ENCODE measurements at places on chromosomes 12 and 14. TPM values are rescaled to one million over a fixed set of nuclear protein-coding genes. Genes with fewer than 3 reads are reported as not detected.
A peak's percentile ranks its signal among the peaks of the same experiment; 100 is the strongest.

DNA sequence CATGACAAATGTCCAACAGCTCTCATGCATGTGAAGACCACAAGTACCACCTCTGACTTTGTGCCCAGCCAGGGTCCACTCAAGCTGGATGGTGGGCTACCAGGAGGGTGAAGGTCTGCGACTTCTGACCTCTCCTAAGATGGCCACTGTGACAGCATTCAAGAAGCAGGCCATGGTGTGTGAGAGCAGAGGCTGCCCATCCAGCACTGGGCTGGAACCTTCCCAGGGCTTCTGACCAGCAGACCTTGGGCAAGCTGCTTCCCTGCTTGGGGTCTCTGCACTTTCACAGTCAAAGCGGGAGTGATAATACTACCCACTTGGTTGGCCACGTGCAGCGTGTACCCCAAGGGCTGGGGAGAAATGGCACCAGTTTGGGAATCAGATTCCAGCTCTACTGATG is 10.4 kb downstream of the MMAB start:
- DNase-seq = no peak

DNA sequence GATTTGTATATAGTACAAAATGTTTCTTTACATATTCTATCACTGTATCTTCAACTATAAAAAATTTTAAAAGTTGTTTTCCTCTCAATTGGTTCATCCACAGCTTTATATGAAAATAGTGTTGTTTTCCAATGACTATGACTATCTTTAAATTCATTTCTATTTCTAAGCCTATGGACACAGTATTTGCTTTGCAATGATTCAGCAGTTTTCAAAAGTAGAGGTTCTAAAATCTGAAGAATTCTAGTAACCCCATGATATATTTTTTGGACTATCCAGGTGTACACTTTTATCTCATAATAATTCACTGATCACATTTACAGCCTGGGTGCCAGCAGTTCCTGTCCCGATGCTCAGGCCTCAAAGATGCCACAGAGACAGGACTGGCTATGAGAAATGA is 118.4 kb upstream of the PTPRR start:
- DNase-seq = no peak

Gene PTHLH
- total RNA-seq = not detected

DNA sequence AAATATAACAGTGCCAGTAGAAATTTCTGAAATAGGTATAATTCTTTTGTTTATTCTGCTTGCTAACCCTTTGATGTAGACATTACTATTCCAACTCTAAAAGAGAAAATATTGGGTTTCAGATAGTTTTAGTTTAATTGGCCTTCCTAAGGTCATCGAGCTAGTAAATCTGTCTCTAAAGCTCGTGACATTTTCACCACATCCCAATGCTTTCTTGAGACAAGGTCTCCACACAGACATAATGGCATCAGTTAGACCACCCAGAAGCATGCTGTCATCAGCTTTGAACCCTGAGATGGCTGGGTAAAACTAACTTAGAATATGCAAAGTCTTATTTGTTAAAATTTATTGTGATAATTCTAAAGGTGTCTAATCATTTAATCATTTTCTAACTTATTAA is 52.0 kb downstream of the PIK3C2G start:
- DNase-seq = no peak

Gene CLEC6A
- total RNA-seq = not detected

GRCh38 chr12:15712823-15713660 is 76.1 kb downstream of the EPS8 start:
- DNase-seq = no peak

GRCh38 chr14:81656811-81657210 is 123.2 kb upstream of the SEL1L start:
- no peak for DNase-seq

DNA sequence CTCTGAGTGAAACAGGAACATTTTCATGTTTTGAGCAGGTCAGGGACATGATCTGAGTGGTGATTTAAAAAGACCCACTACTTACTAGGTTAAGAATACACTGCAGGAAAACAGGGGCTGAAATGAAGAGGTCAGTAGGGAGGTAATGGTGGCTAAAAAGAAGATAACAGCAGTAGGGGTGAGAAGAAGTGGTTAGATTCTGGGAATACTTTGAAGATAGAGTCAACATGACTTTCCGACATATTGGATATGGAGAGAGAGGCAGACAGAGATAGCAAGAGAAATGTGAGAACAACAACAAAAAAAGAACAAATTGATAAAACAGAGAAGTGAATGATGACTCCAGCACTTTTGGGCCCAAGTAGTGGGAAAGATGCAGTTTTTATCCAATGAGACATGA is 168.0 kb downstream of the ALX1 start:
- no peak for DNase-seq

Gene FGD6
- total RNA-seq = 11.0 TPM

Gene CRACR2A
- 15.4 TPM for total RNA-seq

- no peak for DNase-seq
Observed at GRCh38 chr14:58060077-58060476, 91.9 kb downstream of the ARMH4 start.

DNA sequence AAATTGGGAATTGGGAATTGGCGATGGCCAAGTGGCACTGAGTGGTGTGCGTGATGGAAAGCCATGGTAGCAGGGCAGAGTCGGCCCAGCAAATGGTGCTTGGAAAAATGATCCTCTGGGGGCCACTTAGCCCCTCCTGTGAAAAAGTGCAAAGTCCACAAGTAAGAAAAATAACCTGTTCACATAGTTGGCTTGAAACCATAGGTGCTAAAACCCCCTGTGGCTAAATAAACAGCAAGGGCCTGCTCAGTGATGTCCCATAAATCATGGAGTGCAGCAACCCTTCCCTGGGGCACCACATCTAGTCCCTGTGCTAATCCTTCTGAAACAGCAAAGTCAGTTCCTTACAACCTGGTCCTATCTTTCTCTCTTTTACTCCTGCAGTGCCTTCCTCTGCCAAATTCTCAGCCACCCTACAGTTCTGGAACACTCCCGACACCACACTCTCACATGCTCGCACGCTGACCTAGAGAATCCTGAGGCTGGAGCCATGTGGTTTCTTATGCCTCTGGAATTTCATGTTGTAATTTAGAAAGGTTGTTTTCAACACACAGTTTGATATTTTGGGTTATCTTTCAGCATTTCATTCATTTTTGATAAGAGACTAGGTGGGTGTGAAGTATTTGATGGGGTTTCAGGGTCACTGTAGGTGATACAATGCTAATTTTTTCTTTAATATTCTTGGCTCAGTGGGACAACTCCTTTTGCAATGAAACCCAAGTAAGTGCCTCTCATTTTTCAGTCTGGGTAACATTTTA is 123.6 kb downstream of the SMOC1 start:
- no peak for DNase-seq

Gene PDZRN4
- not detected for total RNA-seq

DNA sequence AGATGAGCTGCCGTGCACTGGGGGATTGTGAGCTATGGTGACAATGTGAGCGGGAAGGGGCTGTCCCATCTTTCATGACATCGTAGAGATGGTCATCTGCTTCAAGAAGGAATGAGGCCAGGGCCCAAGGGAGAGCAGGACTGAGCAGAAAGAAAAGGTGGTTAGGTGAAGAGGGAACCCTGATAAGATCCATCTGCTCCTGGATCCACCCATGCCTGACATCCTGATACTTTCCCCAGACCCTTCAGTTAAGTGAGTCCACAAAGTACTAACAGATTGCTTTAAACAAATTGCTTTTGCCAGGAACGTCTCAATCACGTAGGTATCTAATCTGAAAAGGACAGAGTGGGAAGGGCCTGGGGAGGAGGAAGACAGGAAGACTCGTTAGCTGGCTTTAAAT is 25.4 kb upstream of the DLK1 start:
- no peak for DNase-seq

GRCh38 chr14:39087493-39087892 is 15.5 kb downstream of the SEC23A start:
- no peak for DNase-seq

DNA sequence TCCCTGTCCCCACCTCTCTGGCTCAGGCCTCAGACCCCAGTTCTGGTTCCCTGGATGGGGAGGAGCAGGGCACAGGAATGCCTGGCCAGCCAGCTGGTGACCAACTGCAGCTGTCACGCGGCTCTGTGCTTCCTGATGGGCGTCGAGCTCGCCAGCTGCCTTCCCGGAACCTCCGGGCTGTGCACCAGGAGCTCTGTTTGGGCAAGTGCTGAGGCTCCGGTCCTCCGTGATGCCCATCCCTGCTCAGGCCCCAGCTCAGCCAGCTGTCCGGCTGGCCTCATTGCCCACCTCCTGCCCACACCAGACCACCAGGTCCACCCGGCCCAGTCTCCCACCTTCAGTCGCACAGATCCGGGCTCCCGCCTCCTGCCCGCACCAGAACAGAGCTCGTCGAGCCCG is 4.8 kb downstream of the IFFO1 start:
- DNase-seq = no peak

DNA sequence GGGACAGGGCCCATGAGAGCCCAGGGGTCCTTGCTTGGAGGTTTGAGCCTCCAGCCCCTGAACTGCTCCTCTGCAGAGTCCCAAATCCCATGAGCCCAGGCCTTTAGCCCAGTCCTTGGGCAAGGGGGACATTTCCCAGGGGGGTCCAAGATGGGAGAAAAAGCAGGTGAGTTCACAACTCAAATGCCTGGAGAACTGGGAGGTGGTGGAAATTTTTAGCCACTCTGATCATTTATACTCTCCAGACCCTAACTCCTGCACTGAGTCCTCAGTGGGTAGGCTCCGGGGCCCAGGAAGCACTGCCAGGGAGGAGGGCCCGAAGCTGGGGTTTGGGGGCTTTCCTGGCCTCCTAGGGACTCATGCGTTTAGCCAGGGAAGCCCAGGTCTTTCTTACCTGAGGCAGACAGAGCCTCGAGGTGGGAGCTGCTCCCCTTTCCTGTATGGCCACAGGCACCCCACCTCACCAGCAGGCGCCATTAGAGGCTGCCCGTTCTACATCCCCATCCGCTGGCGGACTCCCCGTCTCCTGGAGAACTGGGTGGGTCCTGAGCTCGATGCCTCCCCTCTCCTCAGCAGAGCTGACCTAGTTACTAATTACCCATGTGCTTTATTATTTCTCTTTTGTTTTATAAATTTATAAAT is 998 bp downstream of the HNF1A start:
- no peak for DNase-seq

Gene IAPP
- not detected for total RNA-seq

- DNase-seq = no peak
Observed at GRCh38 chr12:107459641-107460040, 226.0 kb upstream of the PWP1 start.

Gene PRIM1
- total RNA-seq = 4.3 TPM

DNA sequence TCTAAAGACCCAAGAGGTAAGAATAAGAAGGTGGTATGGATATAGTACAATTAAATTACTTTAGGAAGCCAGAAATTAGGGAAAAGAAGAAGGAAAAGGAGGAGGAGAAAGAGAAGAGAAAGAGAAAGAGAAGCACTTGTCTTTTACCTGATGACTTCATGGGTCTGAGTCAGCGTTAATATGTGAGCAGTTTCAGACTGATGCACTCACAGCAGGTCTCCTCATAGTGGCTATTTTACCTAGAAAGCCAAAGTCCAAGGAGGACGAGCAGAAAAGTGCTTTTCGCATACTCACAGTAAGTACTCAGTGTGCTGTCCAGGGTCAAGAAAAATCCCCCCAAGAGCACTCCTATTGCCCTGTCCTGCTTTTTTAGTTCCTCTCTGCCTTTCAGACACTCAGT is 222.1 kb downstream of the C12orf42 start:
- no peak for DNase-seq

DNA sequence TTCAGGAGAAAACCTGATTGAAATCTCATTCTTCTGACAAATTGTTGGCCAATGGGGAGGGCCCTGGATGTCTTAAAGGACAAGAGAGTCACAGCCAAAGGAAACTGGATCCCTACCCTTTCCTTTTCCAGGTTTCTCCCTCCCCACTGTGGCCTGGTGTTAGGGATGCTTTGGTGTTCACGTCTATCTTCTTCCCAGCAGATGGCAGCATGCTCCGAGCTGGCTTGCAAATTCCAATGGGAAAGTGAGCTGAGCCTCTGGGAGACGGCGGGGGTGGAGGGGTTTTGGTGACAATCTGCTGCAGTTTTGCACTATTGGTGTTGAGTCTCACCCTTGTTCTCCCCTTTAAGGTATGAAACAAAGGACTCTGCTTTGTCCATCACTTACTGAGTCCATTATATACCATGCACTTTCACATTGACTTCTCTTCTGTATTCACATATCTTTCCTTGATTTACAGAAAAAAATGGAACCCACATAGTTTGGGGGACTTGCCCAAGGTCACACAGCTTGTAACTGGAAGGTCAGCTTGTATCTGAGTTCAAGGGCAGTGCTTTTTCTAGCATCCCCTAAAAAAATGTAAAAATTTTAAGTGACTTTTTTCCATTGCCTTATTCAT is 39.3 kb downstream of the CCDC177 start:
- DNase-seq = peak; percentile 43

Gene SLC5A8
- under 0.01 TPM for total RNA-seq

GRCh38 chr14:32657081-32657480 is 281.6 kb upstream of the NPAS3 start:
- DNase-seq = no peak

Gene STAT6
- 11.0 TPM for total RNA-seq

- DNase-seq = no peak
Observed at GRCh38 chr12:54004841-54005530, 3.8 kb upstream of the HOXC8 start.

DNA sequence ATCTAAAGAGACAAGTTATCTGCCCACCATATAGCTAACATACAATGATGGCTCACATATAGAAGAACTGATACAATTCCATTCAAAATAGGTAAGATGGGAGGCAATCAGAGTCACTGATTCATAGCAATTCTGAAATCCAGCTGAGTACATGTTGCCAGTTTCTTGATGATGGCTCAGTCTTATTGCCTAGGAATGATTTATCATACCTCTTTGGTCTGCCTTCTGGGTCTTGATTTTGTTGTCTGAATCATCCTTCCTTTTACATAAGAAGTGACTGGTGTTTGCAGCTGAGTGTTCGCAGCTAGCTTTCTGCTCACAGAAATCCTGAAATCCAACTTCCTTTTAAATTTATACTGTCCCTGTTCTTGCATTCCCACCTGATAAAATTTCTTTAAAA is 463.2 kb upstream of the MGAT4C start:
- no peak for DNase-seq

Measured in dermis microvascular lymphatic vessel endothelial cell (primary cell).